AG09309 (cell line): ENCODE measurements at places on chromosomes 1 and 21.

GRCh38 chr1:173063171-173063570, 12.4 kb upstream of the TNFSF18 start:
- no peak for DNase-seq

GRCh38 chr1:208030288-208031091, 119.6 kb upstream of the CD34 start:
- DNase-seq: no peak

- no peak for DNase-seq
Measured at GRCh38 chr1:67632811-67633655, 52.0 kb upstream of the GADD45A start.

GRCh38 chr1:6157132-6157527, 23.0 kb downstream of the CHD5 start:
- no peak for DNase-seq

- DNase-seq: no peak
Measured at GRCh38 chr1:44713321-44713781, 17.6 kb downstream of the RNU5D-1 start.

GRCh38 chr1:36094621-36095061, 5.9 kb downstream of the ADPRS start:
- no peak for DNase-seq

GRCh38 chr1:60978421-60979357, 103.7 kb upstream of the NFIA start:
- DNase-seq: no peak

DNA sequence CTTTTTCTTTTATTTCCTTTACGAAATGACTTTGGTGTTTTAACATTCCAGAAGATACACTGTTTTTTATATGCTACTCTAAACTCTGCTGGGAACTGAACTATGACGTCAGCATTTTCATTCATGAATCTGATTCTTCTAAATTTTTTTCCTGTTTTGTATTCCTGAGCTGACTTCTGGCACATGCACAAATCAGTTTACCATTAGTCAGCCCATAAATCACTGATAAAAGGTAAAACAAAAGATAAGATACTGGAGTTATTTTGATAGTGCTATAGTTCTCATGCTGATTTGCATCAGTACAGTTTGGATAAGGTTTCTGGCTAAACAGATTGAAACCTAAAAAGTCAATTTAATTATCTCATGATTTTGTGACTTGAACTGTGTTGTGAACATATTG, 10.4 kb downstream of the CAMTA1 start:
- DNase-seq: peak; percentile 76

- DNase-seq: no peak
Measured at GRCh38 chr21:31667639-31668038, 8.1 kb downstream of the SOD1 start.

- no peak for DNase-seq
Measured at GRCh38 chr1:56189454-56189853, 389.9 kb downstream of the PLPP3 start.

DNA sequence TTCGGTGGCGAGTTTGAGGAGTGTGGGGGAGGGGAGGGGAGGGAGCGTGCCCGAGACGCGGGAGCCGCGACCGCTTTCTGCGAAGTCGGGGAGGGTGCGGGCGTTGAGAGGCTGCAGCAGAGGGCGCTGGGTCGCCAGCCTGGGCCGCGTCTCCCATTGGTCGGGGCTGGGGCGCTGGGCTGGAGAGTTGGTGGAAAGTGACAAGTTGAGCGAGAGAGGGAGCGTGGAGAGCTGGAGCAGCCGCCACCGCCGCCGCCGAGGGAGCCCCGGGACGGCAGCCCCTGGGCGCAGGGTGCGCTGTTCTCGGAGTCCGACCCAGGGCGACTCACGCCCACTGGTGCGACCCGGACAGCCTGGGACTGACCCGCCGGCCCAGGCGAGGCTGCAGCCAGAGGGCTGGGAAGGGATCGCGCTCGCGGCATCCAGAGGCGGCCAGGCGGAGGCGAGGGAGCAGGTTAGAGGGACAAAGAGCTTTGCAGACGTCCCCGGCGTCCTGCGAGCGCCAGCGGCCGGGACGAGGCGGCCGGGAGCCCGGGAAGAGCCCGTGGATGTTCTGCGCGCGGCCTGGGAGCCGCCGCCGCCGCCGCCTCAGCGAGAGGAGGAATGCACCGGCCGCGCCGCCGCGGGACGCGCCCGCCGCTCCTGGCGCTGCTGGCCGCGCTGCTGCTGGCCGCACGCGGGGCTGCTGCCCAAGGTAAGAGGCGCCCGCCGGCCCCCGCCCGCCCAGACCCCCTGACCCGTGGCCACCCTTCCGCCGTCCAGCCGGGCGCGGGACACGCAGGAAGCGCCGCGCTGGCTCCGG, at the start of gene ROR1:
ROR1 (plus strand) TSS at position 203 of the 802 bp plus-strand sequence.
- DNase-seq: no peak

- DNase-seq: no peak
Measured at GRCh38 chr1:245915841-245916240, 591.2 kb downstream of the SMYD3 start.

- no peak for DNase-seq
Measured at GRCh38 chr1:205610901-205611466, 20.8 kb downstream of the ELK4 start.

- no peak for DNase-seq
Measured at GRCh38 chr21:38743772-38744529, 61.8 kb upstream of the ETS2 start.

DNA sequence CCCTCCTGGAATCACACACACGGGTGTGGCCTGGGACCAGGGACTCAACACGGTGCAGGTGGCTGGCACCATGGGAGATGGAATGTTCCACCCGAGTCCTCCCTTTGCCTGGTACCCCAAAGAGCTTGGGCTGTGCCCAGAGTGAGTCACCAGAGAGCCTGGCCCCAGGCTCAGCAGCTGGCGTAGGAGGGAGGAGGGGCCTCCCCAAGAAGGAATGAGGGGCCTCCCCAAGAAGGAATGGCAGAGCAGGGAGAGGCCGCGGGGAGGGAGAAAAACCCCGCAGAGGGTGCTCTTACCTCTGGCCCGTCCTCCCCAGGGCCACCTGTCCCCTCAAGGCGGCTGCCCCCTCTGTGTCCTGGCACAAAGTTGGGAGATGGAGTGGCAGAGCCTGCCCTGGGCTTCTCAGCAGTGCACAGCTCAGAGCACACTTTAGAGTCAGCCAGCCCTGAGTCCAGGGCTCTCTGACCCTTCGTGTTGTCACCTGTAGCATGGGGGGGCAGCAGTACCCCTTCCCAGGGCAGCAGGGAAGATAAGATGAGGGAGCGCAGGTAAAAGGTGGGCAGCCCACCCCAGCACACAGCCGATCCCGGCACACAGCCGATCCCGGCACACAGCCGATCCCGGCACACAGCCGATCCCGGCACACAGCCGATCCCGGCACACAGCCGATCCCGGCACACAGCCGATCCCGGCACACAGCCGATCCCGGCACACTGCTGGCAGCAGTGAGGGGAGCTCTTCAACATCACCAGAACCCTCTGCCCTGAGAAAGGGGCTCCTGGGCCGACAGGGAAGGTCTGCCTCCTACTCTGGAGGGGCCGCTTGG, 20.2 kb upstream of the KCNAB2 start:
- DNase-seq: no peak

DNA sequence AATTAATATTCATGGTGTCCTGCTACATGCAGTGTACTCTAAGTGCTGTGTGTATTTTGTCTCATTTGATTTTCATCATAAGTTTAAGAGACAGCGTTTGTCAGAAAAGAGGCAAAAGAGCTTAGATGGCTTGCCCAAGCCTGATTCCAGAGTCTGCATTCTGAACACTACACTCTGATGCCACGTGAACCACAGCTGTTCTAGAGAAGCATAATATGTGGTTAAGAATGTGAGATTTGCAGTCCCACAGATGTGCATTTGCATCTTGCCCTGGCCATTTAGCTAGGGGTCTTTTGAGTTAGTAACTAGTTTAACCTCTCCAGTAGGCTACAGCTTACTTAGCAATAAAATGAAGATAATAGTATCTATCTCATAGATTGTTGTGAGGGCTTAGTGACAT, 9.2 kb upstream of the GADD45A start:
- DNase-seq: no peak
